ENCODE measurements at places on chromosomes 4 and X.
A peak's percentile ranks its signal among the peaks of the same experiment; 100 is the strongest.

- no peak for DNase-seq
Observed at GRCh38 chr4:58658701-58659100, 1548.5 kb upstream of the IGFBP7 start.

DNA sequence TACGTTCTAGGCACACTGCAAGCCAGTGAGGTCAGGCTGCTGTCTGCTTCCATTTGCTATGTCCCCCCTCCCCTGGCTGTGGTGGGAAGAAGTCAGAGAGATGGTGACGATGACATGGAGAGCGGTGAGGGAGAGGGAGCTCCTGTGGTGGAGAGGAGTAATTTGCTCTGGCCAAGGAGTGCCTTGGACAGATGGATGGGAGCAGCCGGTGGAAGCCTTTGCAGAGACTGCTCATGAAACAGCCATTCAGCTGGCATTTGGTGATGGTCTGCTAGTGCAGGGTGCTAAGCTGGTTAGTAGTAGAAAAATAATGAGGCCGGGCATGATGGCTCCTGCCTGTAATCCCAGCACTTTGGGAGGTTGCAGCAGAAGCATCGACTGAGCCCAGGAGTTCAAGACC, 124.1 kb downstream of the FHDC1 start:
- DNase-seq, result no peak

- DNase-seq, result peak; percentile 48
Observed at GRCh38 chrX:320126-320783, 1.7 kb upstream of the GTPBP6 start.

- peak; percentile 53 for DNase-seq
Observed at GRCh38 chr4:3767570-3768288, 1.5 kb downstream of the ADRA2C start.

GRCh38 chrX:151178746-151179145, 2.4 kb downstream of the GPR50 start:
- DNase-seq, result no peak

DNA sequence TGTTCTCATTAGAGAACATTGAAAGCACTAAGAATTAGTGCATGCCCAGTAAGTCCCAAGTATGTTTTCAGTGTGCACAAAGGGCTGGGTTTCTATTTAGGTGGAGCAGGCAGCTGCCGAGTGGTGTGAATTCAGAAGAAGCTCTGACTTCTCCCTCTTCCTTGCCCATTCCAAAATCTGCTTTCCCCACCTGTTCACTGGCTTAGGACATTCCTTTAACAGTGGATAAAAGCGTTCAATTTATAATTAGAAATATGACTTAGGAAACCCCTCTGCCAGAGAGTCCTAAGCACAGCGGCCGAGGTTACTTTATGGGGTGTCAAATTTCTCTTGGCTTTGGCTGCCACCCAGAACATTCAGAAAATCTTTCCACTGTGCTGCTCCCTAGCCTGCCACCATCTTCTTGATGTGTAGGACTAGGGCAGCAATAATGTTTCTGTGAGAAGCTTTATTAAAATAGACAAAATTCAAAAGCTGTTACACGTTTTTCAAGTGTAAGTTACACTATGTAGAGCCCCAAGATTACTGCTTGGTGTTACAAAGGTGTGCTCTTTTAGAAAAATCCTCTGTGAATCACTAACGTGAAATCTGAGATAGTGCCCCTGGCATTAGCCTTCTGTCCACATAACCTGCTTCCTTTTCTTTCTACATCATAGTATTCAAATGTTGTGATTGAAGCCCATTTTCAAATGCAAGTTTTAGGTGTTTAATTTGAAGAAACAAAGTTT, 191.6 kb upstream of the ANKRD50 start:
- DNase-seq, result no peak

DNA sequence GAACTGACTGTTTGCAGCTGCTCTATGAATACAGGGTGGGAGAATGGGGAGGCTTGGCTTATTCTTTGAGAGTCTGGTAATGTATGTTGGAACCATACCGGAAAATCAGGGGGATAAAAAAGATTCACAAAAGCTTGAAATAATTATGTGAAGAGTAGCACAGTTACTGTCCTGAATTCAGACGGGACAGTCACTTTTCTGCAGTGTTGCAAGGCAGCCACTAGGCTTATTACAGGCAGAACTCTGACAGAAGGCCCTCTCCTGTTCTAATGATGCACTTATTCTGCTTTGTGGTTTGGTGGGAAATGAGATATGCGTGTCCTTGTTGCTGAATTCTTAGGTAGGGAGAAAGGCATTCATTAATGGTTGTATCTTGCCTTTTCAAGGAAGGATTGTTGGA, 37.2 kb downstream of the GUCY1B1 start:
- DNase-seq, result peak; percentile 68

DNA sequence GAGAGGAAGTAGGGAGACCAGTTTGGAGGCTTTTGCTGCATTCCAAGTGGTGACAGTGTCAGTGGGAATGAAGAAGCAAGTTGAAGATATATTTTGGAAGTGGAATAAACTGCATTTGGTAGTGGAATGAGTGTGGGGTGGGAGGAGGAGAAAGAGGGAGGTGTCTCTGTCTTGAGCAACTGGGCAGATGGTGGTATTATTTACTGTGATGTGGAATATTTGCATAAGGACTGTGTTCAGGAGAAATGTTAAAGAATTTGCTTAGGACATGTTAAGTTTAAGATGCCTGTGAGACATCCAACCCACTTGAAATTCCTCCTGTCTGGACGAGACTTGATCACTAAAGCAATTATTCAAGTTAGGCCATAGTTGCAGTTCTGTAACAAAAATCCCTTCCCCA, 448.9 kb upstream of the AMOT start:
- DNase-seq, result no peak

- DNase-seq, result no peak
Observed at GRCh38 chr4:146098978-146099377, 76.5 kb upstream of the LSM6 start.

GRCh38 chr4:153333874-153334273, 10.6 kb upstream of the MND1 start:
- DNase-seq, result no peak

DNA sequence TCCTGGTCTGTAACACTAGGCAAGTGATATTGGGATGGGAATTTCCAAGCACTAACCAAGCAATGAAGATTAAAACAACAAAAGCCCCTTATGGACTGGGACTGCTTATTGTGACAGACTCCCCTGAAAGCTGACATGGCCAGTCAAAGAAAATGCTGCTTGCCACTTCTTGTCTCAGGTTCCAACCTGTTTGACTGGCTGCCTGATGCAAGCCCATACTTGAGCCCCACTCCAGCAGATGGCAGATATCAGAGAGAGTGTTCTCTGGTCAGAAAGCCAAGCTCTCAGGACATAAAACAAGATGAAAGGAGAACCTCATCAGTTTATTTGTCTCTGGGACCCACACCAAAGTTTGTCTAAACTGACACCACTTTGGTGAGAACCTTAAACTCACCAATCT, 15.5 kb upstream of the IGBP1 start:
- no peak for DNase-seq
